ENCODE measurements at places on chromosomes 1 and 21.

- peak; percentile 31 for DNase-seq
Observed at GRCh38 chr21:46124926-46125845, 27.3 kb downstream of the COL6A2 start.

DNA sequence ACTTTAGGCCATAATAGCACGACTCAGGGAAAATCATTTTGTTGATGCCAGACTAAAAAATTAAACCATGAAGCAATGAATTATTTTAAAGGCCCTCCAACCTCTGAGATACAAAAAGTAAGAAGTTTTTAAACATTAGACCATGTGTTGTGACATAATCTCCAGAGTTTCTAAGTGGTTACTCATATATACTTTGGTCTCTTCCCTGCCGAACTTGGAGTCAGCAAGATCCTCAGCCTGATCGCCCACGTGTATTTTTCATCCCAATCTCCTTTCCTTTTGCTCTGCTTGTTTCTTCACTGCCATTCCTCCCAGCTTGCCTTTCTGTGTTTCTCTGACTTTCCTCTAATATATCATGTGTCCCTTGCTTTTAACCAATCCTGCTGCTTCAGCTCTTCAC, 3.8 kb downstream of the ARV1 start:
- DNase-seq, result no peak

DNA sequence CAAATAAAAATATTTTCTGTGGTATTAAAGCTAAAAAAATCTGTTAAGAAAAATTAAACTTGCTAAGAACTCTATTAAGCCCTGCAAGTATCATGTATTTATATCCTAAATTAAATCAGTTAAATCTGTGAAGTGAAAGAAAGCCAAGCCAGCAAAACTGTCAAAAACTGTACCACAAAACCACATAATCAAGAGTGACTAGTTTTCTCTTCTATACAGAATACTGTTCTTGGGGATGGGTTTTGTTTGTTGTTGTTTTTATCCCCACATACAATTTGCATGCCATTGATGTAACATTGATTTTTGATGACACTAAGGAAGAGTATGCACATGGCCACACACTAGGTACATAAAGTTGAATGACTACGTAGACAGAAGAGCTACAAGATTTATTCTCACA, 20.4 kb downstream of the DPH5 start:
- DNase-seq, result no peak

- DNase-seq, result no peak
Observed at GRCh38 chr1:17158961-17159360, 39.7 kb upstream of the PADI2 start.

GRCh38 chr1:117928881-117929342, 509 bp downstream of the GDAP2 start:
- no peak for DNase-seq

DNA sequence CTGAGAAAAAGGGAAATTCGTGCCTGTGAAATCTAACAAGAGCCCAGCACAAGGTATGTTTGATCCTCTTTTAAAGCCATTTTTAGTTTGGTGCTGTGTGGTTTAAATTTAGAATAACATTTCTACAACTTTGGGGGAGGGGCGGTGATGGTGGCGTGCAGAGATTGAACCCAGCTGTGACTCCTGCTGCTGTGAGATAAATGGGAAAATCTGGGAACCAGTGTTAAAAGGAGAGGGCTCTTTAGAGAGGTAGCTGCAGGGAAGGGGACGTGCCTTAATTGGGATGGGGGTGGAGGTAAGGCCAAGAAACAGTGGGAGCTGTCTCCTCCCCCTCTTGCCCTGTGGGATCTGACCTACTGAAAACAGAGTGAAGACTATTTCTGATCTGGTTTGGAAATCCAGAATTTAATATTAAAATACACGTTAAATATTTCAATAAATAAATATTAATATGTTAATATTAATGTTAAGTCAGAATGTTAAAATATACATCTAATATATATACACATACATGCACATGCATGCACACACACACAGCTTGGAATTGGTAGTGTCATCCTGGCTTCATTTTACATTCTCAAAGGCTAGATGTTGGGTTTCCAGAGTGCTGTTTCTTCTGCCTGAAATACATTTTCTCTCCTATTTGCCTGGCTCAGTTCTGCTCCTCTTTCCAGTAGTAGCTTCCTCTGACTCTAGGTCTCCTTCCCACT, 30.1 kb upstream of the DNAJC6 start:
- DNase-seq, result no peak

GRCh38 chr1:235058695-235059094, 69.9 kb downstream of the TOMM20 start:
- DNase-seq, result no peak

- DNase-seq, result no peak
Observed at GRCh38 chr1:39107341-39108290, 81.5 kb downstream of the NDUFS5 start.
